ENCODE measurements at places on chromosomes 3 and 15.
A peak's percentile ranks its signal among the peaks of the same experiment; 100 is the strongest.

GRCh38 chr3:173734895-173735294 is 337.4 kb downstream of the NLGN1 start:
- DNase-seq, result no peak

- no peak for DNase-seq
Measured at GRCh38 chr15:57517030-57517671, 74.6 kb upstream of the MYZAP start.

DNA sequence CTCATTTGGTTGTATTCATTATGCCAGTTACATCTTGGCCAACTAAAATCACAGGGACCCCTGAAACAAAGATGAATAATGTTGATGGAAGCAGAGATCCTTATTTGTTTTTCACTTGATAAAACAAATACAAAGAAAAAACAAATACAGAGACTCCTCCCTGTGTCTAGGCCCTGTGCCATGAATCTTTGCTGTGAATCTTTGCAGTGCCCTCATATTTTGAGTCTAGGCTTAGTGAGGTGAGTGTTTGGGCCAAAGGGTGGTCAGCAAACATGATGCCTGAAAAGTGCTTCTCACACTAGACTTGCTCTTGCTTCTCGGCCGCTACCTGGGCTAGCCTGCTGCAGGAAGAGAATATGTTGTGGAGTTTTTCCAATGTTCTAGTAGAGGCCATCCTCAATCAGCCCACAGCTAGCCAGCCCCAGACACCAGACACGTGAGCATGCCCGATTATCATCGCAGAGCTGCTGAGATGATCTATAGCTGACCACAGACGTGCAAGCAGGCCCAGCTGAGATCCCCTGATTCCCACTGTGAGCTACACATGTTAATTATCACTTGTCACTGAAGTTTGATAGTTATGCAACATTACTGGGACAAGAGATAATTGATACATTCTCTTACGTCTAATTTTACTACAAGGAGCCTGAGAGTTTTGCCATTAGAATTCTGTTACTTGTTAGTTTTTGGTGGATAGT is 191.4 kb downstream of the THRB start:
- no peak for DNase-seq

GRCh38 chr3:105385819-105386508 is 19.3 kb downstream of the ALCAM start:
- DNase-seq, result no peak

GRCh38 chr3:72664184-72664975 is 183.9 kb downstream of the SHQ1 start:
- DNase-seq, result no peak

GRCh38 chr15:68586274-68586961 is 7.6 kb downstream of the CORO2B start:
- peak; percentile 56 for DNase-seq

GRCh38 chr3:8743911-8744310 is 10.3 kb downstream of the CAV3 start:
- DNase-seq, result no peak

DNA sequence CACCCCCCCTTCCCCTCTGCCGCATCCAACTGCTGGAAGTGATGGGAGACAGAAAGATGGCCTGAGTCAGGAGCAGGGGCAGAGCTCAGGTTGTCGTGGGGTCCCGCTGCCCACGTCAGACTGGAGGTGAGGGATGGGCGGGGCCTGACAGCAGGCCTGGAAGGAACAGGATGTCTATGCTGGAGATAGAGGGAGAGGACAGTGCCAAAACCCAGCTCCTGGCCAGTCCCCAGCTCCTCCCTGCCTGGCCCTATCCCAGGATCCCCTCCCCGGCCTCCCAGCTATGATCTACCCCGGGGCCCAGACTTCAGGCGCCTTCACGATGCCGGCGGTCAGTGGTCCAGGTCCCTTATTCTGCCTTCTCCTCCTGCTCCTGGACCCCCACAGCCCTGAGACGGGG is at the start of gene LMAN1L:
LMAN1L (plus strand) TSS at position 303 of the 400 bp plus-strand sequence; CDS start at position 323, 20 bp downstream.
- DNase-seq, result no peak

GRCh38 chr15:80674245-80674614 is 20.9 kb upstream of the ABHD17C start:
- no peak for DNase-seq

DNA sequence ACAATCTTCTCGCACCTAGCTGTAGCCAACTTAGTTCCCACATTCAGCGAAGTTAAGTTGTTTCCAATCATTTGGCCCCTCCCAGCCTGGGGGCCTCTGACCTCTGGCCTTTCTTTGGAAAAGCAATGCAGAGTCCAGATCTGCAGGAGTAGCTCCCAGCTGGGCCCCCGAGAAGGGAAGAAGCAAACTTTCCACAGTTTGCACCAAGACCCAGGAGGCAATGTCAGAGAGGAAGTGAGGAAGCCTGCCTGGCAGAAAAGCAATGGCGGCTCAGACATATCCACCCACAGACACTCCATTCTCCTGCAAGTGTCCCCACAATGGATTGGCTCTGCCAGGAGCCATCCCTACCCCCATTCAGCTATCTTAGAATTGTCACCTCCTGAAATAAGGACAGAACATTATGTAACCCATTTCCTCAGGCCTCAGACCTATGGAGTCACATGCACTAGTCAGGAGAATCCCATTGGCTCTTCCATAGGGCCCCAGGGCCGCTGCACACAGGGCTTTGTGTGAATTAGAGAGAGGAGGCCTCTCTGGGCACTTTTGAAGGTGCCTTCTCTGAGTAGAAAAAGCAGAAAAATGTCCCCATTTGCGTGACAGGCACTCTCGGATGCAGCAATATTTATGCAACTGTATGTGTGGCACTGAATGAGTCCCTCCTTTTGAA is 3.0 kb upstream of the BUB1B start:
- no peak for DNase-seq

DNA sequence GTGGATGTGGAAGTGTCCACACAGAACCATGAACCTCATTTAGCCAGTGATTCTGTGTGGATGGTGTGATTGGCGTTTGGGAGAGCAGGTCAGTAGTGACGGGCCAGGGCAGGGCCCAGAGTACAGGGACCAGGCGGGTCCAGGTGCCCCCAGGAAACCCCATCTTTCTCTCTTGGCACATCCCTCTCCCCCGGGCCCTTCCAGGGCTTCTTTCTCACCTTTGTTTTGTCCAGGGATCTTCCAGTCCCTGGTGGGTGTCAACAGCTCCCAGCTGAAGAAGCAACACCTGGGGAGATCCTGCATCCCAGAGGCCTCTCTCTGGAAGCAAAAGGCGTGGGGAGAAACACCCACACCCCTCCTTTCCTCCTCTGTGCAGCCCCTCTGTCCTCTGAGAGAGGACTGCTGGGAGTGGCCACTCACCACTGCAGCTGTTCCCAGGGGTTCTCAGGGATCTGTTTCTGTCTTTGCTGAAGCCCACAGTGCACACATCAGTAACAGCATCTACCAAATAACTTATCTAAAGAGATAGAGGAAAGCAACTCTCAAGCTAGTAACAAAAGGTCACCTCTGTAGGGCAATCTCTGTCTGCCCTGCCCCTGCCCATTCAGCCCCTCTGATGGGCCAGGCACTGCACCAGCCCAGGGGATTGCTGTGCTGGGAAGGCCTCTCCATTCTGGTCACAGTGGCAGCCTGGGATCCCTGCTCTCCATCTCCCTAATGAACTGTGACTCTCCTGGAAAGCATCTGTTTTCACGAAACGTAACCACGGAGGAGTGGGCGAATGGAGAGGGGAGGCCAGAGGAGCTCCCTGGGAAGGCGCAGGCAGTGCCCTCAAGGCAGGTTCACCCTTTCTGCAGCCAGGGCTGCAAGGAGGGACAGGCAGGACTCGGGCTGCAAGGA is 98.3 kb upstream of the ALDH1A3 start:
- no peak for DNase-seq

GRCh38 chr3:122003112-122003511 is 18.9 kb downstream of the ILDR1 start:
- no peak for DNase-seq

GRCh38 chr3:99850608-99851007 is 32.9 kb downstream of the CMSS1 start:
- DNase-seq, result no peak

DNA sequence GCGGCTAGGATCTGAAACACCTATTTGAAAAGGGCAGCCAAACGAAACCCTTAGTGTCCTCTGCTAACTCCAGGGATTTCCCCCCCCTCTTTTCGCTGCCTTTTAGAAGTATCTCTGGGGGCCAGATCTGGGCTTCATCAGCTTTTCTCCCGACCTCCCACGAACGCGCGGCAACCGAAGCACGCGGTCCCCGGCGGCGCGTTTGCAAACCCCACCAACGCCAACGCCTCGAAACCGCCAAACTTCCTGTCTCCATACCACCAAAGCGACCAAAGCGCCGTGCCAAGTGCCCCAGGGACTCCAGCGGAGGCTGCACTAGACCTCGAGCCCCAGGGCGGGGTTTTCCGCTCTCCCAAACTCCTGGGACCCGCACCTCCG is 155.8 kb upstream of the FRMD4B start:
- no peak for DNase-seq

DNA sequence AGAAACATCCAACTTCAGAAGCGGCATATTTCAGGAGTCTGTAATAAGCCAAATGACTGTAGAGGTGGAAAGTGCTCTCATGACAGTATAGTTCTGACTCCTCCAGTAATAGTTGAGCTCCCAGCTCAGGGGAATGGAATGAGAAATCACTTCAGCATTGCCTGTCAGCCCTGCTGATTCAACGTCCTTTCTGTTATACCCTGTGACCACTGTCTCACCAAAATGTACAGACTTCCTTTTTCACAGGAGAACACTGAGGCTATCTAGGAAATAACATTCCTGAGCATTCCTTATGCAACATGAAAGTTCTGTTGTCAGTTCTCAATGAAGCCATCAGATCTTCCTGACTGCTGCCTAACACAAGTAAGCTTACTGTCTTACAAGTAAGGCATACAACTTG is 284.5 kb upstream of the MME start:
- DNase-seq, result peak; percentile 90

GRCh38 chr15:79900087-79900486 is 3.3 kb upstream of the MTHFS start:
- no peak for DNase-seq

- DNase-seq, result no peak
Measured at GRCh38 chr3:78293284-78293683, 1253.4 kb downstream of the ROBO2 start.

DNA sequence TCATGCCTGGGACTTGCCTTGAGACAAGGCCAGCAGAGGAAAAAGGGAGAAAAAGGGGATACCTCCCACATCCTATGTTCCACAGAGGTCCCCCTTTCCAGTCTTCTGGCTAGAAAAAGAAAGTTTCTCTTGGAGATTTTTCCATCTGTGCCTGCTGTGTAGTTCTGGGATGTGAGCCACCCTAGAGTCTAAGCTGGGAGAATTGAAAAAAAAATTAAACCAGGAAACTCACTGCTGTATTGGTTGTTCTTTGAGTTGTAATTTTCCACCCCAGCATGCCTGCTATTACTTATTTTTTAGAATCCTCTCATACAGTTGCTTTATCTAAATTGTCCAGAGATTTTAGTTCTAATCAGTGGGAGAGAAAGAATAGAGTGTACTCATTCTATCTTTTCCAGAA is 68.4 kb downstream of the SV2B start:
- DNase-seq, result no peak

DNA sequence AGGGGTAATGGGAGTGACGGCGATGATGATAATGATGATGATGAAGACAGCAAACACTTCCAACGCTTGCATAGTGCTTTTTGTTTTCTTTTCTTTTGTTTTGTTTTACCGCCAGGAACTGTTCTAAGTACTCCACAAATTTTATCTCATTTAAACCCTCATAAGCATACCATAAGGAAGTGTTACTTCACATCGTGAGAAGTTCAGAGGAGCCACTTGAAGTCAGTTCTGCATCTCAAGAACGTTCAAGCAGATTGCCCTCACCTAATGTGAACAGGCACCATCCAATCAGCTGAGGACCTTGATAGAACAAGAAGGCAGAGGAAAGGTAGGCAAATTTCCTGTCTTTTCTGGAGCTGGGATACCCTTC is 104.1 kb downstream of the LSM3 start:
- DNase-seq, result no peak

GRCh38 chr3:140974900-140975299 is 33.3 kb downstream of the SLC25A36 start:
- no peak for DNase-seq

GRCh38 chr3:146640955-146641867 is 36.1 kb upstream of the PLSCR5 start:
- DNase-seq, result peak; percentile 26

GRCh38 chr15:44882499-44882968 is 74.0 kb upstream of the TERB2 start:
- DNase-seq, result no peak

DNA sequence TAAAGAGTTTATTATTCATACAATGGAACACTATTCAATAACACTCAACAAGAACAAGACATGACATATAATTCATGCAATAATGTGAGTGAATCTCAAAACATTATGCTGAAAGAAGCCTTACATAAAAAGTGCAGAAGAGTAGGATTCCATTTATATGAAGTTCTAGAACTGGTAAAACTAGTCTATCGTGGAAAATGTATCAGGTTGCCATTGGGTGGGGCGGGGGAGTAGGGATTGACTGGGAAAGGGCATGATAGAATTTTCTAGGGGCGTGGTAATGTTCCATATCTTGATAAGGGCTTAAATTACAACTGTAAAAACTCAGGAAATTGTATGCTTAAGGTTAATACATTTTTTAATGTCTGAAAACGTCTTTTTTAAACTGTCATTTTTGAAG is 247.9 kb downstream of the SATB1 start:
- no peak for DNase-seq

DNA sequence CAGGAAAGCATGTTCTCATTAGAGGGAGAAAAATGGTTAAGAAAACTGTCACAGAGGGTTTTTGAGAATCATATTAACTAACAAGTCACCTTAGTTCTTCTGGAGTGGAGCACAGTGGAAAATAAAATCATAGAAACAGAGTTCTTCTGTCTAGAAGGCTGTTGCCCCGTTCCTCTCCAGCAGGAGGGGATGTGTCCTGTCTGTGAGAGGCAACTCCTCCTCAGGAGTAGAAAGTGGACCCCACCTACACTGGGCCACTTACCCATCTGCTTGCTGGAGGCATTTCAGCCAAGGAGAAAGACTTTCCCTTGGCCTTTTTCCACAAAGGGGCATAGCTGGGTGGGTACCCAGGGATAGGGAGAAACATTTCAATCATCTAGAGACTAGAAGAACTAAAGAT is 106.6 kb downstream of the SSR3 start:
- DNase-seq, result peak; percentile 57

GRCh38 chr15:85168642-85169173 is 187.1 kb downstream of the PDE8A start:
- no peak for DNase-seq

GRCh38 chr3:167120828-167121227 is 259.3 kb downstream of the ZBBX start:
- DNase-seq, result no peak

DNA sequence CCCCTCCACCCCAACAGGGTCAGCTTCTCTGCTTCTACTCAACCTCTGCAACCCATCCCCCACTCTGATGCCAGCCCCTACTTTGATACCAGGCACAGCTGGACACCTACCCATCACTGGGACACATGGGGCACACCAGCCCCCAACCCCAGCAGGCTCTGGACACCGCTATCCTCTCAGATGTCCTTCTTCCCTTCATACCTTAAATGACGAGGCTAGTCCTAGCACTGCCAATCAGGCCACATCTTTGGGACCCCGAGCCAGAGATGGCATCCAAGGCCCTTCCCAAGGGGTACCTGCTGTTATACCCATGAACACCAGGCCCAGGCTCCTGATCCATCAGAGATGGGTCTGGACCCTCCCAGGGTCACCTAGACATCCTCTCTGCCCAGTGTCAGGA is 10.6 kb downstream of the POC1A start:
- no peak for DNase-seq

All from AG08395 (cell line).